ENCODE measurements at places on chromosomes 2 and 18.

GRCh38 chr2:119721043-119721442 is 38.7 kb upstream of the PTPN4 start:
- DNase-seq: no peak

GRCh38 chr2:231241755-231242507 is 43.5 kb downstream of the ARMC9 start:
- no peak for DNase-seq

DNA sequence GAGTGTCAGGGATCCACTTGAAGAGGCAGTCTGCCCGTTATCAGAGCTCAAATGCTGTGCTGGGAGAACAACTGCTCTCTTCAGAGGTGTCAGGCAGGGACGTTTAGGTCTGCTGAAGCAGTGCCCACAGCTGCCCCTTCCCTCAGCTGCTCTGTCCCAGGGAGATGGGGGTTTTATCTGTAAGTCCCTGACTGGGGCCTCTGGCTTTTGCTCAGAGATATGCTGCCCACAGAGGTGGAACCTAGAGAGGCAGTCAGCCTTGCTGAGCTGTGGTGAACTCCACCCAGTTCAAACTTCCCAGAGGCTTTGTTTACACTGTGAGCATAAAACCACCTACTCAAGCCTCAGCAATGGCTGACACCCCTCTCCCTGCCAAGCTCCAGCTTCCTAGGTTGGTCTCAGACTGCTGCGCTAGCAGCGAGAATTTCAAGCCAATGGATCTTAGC is 38.1 kb downstream of the PLEK start:
- no peak for DNase-seq

GRCh38 chr18:73683409-73684238 is 464.0 kb downstream of the FBXO15 start:
- no peak for DNase-seq

GRCh38 chr2:12587729-12588522 is 128.8 kb upstream of the TRIB2 start:
- DNase-seq: no peak

- no peak for DNase-seq
These were observed 16.4 kb upstream of the CNRIP1 start for GRCh38 chr2:68336192-68336591.

DNA sequence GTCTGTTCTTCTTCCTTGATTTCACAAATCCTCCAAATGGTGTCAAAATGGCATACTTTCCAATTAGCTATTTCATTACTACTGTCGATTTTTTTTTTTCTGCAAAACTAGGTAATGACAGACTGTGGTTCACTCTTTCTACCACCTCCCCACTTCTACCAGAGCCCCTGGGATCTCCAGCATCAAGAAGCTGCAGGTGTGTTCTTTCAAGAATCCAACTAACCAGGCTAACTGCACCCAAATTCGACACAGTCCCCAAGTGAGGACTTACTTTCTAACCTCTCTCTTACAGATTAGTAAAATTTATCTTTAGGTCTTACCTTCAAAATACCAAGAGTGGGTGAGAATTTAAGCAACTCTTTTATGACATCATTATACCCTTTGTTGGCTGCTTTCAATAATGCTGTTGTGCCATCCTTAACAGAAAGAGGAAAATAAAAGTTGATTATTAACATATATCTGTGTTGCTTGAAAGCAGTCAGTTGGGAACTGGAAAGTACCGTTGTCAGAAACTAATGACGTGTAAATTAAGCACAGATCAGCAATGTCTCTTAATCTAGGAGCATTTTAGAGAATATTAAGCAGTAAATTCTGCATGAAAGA is 31.2 kb upstream of the NPC1 start:
- DNase-seq: no peak

GRCh38 chr2:119864318-119864717 is 104.6 kb downstream of the PTPN4 start:
- no peak for DNase-seq

- no peak for DNase-seq
These were observed 237.3 kb downstream of the OSR1 start for GRCh38 chr2:19120941-19121750.

GRCh38 chr2:237073552-237073951 is 12.1 kb upstream of the COPS8 start:
- no peak for DNase-seq

DNA sequence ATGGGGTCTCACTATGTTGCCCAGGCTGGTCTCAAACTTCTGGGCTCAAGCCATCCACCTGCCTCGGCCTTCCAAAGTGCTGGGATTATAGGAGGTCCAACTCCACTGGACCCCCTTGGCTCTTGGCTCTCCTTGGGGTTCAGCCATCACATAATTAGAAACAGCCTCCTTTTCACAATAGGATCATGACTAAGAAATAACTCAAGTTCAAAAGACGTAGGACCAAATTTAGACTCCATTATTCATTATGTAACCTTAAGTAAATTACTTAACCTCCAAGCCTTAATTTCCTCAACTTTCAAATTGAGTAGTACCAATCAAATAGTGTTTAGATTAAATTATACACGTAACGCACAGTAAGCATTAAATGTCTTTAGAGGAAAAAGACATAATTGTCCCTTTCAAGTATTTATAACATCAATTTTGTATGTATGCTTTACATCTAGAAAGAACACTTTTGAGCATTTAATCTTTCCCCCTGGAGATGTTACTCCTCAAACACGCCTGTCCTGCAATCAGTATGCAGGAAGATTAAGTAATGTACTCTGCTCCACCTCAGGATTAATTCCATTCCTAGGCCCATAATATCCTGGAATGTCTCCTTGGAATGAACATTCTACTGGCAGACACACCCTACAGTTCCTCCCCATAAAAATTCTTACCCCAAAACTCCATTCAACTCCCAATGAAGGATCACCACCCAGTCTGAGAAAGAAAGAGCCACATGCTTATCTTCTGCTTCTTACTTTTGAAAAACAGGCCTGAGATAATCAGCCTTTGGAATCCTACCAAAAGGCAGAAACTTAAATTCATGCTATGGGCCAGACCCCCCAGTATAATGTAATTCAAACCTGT is 49.1 kb downstream of the COBLL1 start:
- no peak for DNase-seq

DNA sequence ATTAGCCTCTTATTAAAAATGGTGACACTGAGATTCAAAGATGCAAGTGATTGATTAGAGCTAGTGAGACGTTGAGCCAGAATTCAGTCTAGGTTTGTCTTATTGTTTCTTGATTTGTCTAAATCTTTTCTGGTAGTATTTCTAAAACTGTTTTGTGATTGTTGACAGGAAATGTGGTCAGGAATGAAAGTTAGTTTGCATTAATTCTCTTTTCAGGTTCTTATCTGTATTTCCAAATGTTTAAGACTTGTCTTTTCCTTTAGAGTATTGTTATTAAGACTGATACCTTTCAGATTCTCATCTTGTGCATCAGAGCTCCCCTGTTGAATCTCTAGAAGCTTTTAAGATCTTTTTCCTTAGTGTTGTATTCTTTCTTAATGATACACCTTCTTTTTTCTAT is 89.3 kb downstream of the MBD5 start:
- DNase-seq: no peak
